ENCODE measurements at places on chromosomes 7 and 10. TPM values are rescaled to one million over a fixed set of nuclear protein-coding genes. Genes with fewer than 3 reads are reported as not detected.

DNA sequence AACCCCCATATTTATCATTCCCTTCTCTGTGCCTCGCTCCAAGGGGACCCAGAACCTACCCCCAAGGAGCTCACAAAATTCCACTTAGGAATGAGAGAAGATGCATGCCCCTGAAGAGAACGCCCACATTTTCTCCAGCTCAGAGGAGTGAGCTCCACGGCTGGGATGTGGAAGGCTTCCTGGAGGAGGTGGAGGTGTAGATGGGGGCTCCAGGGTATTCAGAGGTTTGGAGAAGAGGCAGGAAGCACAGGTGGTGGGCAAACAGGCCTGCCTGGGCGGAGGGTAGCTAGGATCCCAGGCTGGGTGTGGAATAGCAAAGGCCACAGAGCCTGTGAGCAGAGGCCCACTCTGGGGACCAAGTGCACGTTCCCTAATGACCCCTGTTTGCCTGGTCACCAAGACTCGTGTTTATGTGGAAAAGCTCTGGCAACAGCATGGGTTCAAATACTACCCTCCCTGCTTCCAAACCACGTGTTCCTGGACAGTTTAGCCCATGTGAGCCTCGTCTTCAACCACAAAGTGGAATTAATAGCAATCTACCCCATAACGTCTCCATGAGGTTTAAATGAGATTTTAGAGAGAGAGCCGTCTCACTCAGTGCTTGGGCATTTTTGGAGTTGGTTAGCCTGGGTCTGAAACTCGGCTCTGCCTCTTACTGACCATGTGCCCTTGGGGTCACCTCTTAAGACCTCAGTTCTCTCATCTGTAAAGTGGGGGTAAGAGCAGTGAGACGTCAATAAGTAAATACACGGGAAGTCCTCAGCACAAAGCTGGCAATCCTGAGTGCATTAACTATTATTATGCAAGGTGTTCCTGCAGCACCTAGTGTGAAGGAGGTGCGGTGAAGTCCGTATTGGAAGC, 24.7 kb downstream of the UNC5B start:
- H3K4me1 ChIP-seq = no peaks in the 10 kb centered on the region
- DNase-seq = no peak
- H3K4me3 ChIP-seq = no peak overlapping the region
- H3K27ac ChIP-seq = no peak overlapping the region
- no peaks in the 10 kb centered on the region for H3K36me3 ChIP-seq
- no peaks in the 10 kb centered on the region for H3K27me3 ChIP-seq

- H3K27ac ChIP-seq = no peak overlapping the region
- H3K4me1 ChIP-seq = peaks cover 8% of the 10 kb centered on the region
- H3K27me3 ChIP-seq = no peaks in the 10 kb centered on the region
- H3K4me3 ChIP-seq = no peak overlapping the region
Measured at GRCh38 chr10:132606536-132607316, 69.1 kb downstream of the INPP5A start.

GRCh38 chr10:103367379-103367781, 396 bp upstream of the TAF5 start:
- H3K4me3 ChIP-seq = peak overlapping the region; percentile 82
- no peaks in the 10 kb centered on the region for H3K27me3 ChIP-seq

DNA sequence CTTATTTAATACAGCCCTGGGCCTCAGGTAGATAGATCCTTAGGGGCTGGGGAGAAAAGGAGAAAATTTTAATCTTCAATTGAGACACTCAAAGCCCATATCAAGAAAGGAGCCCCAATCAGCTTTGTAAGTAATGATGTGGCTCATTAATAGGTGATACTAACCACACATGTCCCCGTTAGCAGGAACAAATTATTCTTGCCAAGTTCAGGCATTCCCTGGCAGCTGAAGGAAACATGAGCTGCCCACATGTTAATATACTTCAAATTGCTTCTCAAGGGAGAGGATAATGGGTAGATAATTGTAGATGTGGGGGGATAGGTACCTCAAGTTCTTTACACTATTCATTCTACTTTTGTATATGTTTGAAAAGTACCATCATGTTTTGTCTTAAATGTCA, 14.5 kb downstream of the IFIT5 start:
- no peak overlapping the region for H3K4me3 ChIP-seq
- no peaks in the 10 kb centered on the region for H3K4me1 ChIP-seq
- peaks cover 3% of the 10 kb centered on the region for H3K27me3 ChIP-seq
- no peak for DNase-seq

The UFSP1 gene
- 1.5 TPM for total RNA-seq

- no peaks in the 10 kb centered on the region for H3K4me1 ChIP-seq
- H3K27ac ChIP-seq = no peak overlapping the region
- no peak overlapping the region for H3K4me3 ChIP-seq
- DNase-seq = no peak
- no peaks in the 10 kb centered on the region for H3K36me3 ChIP-seq
Measured at GRCh38 chr7:33882040-33882837, 23.1 kb upstream of the BMPER start.

- H3K27ac ChIP-seq = no peak overlapping the region
- no peaks in the 10 kb centered on the region for H3K36me3 ChIP-seq
- DNase-seq = no peak
- H3K4me3 ChIP-seq = no peak overlapping the region
Measured at GRCh38 chr7:18593602-18594279, 98.2 kb downstream of the HDAC9 start.

DNA sequence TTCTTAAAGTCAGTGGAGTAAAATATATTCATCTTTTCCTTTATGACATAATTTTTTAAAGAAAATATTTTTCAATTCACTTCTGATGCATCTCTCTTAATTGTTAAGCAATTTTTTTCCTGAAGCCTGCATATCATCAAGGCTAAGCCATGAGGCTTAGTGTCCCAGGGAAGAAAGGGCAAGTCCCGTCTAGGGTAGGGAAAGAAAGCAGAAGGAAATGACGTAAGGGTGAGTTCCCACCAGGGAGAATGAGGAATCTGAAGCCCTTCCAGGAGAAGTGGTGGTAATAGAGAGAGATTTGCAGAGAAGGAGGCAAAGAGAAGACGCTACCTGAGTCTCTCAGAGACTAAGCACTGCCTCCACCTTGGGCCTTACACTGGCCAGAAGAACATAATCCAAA, 96.8 kb upstream of the NFE2L3 start:
- H3K27ac ChIP-seq = no peak overlapping the region
- no peaks in the 10 kb centered on the region for H3K4me1 ChIP-seq
- H3K4me3 ChIP-seq = no peak overlapping the region
- no peak for DNase-seq
- no peaks in the 10 kb centered on the region for H3K36me3 ChIP-seq
- H3K27me3 ChIP-seq = peaks cover 35% of the 10 kb centered on the region

- DNase-seq = no peak
- no peaks in the 10 kb centered on the region for H3K36me3 ChIP-seq
- H3K27me3 ChIP-seq = no peaks in the 10 kb centered on the region
Measured at GRCh38 chr7:69961436-69961835, 363.2 kb downstream of the AUTS2 start.

DNA sequence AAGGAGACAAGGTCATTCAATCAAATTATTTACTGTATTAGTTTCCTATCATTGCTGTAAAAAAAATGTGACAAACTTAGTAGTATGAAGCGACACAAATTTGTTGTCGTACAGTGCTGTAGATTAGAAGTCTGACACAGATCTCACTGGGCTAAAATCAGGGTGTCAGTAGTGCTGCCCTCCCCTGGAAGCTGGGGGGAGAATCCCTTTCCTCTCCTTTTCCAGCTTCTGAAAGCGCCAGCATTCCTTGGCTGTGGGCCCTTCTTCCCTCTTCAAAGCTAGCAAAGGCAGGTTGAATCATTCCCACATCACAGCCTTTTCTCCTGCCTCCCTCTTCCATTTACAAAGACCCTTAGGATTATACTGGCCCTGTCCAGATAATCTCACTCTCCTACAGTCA, 28.0 kb downstream of the VPS41 start:
- H3K27ac ChIP-seq = no peak overlapping the region
- H3K27me3 ChIP-seq = no peaks in the 10 kb centered on the region
- H3K4me1 ChIP-seq = peaks cover 49% of the 10 kb centered on the region
- H3K36me3 ChIP-seq = peaks cover 23% of the 10 kb centered on the region

GRCh38 chr7:16712916-16713315, 40.6 kb upstream of the TSPAN13 start:
- H3K4me3 ChIP-seq = no peak overlapping the region
- no peak overlapping the region for H3K27ac ChIP-seq
- H3K27me3 ChIP-seq = no peaks in the 10 kb centered on the region
- peaks cover 14% of the 10 kb centered on the region for H3K36me3 ChIP-seq
- H3K4me1 ChIP-seq = peaks cover 16% of the 10 kb centered on the region

The BEND7 gene
- total RNA-seq = not detected

The FKBP9 gene
- 0.94 TPM for total RNA-seq

Data from activated CD4-positive, alpha-beta memory T cell treated with anti-CD3 and anti-CD28 coated beads for 36 hours (primary cell).